Urothelium cell line (cell line): ENCODE measurements at places on chromosomes 3 and 15.

- DNase-seq, result no peak
Observed at GRCh38 chr3:155934230-155934629, 63.8 kb downstream of the GMPS start.

- no peak for DNase-seq
Observed at GRCh38 chr3:179297971-179298725, 24.7 kb upstream of the ZNF639 start.

- DNase-seq, result no peak
Observed at GRCh38 chr3:41602121-41602520, 359.8 kb downstream of the ULK4 start.

DNA sequence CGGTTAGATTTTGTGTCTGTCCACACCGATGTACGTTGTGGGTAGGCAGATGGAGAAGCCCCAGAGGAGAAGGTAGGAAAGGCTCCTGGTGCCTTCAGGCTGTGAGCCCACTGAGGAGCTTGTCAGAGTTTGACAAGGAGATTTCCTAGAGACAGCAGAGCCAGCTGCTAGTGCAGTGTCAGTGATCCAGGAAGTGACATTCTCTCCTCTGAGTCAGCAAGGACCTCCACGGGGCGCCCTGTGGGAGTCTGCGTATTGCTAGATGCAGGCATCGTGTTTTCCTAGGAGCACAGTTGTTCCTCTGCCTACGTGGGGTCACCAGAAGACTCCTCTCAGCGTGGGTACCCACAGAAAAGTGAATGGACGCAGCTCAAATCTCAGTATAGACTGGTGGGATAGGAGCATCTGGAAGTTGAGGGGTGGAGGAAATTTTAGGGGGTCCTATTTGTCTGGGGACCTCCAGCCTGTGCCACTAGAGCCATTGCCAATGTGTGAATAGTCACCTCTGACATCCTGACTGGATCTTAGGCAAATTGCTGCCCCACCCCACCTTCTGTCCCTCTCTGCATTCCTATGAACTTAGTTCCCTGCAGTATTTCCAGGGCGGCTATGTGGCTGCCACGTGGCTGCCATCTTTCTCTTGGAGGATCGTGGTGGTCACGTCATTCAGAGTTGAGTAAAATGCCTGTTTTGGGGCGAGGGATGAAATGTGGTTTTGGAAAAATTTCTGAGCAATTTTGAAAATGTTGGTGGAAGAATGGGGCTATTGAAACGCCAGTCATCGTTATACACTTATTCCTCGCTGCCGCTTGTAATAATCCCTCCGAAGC lies 84.8 kb upstream of the KLHL25 start:
- peak; percentile 66 for DNase-seq

DNA sequence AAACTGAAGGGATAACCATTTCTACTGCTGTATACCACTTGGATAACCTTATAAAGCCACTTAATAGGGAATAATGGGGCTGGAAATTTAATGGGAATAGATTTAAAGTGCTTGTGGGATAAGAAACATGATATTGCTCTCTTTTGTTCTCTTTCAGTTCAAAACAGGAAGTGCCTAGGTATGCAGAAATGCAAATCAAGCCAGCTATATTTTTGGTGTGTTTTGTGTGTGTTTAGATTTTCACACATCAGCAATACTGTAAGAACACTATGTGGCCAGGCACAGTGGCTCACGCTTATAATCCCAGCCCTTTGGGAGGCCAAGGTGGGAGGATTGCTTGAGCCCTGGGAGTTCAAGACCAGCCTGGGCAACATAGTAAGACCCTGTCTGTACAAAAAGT lies 442.3 kb upstream of the TPRG1 start:
- no peak for DNase-seq

DNA sequence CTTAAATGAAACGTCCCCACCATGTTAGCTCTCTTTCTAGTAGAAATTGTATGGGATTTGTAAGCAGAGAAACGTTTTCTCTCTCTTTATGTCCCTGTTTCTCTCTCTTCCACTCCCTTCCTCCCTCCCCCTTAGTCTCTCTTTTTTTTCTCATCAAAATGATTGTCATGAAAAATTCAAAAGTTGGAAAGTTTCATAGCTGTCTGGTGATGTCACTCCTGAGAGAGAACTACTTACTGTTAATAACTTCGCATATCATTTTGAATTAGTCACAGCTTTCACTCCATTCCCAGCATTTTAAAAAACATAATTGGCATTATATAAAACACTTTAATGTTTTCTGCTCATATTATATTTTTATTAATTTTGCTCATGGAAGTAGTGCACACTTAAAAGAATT lies 331.1 kb downstream of the C3orf38 start:
- DNase-seq, result peak; percentile 9

DNA sequence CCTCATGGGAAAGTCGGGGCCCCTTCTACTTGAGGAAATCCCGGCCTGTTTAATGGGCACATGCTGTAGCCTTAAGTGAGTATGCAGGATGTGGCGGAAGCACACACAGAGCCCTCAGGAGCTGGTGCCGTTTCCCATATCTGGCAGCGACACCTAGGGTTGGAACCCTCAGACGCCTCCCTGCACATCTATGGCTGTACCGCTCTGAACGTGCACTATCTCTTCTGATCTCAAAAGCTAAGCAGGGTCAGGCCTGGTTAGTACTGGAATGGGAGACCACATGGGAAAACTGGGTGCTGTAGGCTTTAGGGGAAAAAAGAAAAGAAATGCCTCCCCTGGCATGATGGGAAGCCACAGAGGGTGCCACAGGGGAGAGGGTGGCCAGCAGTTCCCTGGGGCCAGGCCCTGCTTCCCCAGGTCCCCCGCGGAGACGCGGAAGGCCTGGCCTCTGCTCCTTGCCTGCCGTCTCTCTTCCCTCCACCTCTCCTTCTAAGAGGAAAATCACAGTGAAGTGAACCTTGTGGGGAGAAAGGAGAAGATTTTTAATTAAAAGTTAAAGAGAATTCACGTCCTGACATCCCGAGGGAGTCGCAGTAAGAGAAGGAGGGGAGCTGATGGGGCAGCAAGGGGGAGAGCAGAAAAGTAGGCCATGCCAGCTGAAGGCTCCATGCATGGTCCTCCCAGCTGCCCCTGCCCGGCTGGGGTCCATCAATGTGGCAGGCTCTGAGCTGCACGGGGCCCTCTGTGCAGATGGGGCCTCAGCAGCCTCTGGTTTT lies 60.5 kb upstream of the TMEM115 start:
- DNase-seq, result no peak

DNA sequence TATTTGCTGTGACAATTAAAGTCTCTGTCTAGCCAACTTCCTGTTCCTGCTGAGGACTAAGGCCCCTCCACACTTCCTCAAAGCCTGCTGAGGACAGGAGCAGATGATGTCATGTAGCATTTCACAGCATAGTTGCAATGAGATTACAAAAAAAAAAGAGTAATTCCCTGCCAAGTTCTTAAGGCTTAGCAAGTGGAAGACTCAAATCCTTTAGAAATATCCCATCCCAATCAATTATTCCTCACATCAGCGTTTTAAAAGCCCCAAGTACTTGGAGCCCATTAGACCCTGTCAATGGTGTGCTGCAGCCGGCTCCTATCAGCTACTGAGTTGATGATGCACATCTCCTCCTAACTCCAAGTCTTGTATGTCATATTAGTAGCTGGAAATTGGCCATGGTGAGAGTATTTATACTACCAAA lies 51.7 kb downstream of the TRANK1 start:
- peak; percentile 46 for DNase-seq

DNA sequence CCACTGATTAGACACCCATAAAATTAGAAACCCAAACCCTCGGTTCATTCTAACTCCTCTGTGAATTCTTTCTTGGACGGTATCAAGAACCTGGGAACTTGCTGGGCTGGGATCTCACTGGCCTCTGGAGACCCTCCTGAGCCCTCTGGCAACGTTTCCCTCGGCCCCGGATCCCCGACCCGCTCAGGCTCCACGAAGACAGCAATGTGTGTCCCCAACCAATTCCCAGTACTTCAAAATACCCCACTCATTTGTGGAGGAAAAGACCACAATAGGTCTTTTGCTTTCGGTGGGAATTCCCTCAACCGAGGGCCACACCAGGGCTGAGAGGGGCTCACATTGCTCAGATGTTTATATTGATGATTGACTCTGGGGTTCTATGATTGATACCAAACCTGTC lies 117.9 kb upstream of the PRR20G start:
- no peak for DNase-seq

- DNase-seq, result no peak
Observed at GRCh38 chr15:88586401-88587162, 34.6 kb upstream of the AEN start.

- DNase-seq, result no peak
Observed at GRCh38 chr3:53579636-53580035, 85.2 kb downstream of the CACNA1D start.

DNA sequence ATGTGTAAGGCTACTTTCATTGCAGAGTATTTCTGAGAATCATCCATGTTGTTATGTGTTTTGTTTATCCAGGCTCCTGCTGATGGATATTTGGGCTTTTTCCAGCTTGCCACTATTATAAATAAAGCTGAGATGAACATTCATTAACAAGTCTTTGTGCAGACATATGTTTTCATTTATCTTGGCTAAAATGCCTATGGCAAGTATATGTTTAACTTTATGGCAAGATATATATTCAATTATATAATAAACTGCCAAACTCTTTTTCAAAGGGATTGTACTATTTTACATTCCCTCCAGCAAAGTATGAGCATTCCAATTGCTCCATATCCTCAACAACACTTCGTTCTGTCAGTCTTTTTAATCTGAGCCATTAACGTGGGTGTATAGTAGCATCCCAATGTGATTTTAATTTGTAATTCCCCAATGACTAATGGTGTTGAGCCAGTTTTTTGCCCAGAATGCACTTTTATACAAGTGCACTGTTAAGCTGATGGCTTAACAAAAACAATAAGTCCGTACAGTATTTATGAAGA lies 452.4 kb downstream of the SHQ1 start:
- DNase-seq, result no peak

DNA sequence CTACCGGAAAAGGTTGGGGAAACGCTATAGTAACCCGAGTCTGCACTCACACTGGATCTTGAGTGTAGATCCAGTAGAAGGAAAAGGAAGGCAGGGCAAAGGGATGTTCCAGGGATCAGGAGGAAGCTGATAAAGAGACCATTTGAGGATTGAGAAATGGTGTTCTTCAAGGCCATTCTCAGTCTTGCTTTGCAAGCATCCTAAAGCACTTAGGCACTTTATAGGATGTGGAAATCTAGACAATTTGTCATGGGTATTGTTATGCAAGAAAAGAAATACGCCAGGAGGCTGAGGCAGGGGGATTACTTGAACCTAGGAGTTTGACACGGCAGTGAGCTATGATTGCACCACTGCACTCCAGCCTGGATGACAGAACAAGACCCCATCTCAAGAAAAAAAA lies 13.2 kb upstream of the SCAMP5 start:
- no peak for DNase-seq

- DNase-seq, result no peak
Observed at GRCh38 chr15:35857567-35858226, 311.7 kb upstream of the DPH6 start.

DNA sequence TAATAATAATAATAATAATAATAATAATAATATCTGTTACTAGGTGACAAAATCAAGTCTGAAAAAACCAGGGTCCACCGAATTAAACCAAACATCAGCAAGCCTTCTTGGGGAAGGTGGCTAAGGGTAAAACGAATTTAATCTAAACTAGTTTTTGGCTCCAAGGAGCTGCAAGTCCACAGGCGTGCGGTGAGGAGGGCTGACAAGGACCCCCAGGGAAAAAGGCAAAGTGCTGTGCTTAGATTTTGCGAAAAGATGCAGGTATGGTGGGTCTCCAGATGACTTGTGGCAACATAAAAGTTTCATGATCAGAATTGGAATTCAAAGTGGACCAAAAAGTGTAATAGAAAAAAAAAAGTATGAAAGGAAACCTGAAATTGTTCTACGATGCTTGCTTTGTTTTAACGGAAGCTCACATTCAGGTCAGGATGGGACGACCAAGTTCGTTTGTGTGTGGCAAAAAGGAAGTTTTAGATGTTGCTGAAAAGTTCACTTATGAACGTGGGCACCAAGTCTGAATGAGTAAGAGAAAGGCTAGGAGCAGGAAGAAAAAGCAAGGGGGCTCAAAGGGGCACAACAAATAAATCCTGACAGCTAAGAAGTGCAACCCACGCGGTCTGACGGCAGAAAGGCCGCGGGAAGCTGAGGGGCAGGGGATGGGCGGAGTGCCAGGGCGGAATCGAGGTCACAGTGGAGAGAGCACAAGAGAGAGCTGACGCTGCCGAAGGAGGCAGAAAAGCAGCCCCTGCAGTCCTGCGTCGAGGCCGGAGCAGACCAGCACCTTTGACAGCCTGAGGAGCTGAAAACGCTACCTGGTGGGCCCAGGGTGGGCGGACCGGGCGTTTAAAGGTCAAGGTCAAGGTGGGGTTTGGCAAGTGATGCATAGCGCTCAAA lies 1.1 kb downstream of the WDR82 start:
- DNase-seq, result peak; percentile 55

DNA sequence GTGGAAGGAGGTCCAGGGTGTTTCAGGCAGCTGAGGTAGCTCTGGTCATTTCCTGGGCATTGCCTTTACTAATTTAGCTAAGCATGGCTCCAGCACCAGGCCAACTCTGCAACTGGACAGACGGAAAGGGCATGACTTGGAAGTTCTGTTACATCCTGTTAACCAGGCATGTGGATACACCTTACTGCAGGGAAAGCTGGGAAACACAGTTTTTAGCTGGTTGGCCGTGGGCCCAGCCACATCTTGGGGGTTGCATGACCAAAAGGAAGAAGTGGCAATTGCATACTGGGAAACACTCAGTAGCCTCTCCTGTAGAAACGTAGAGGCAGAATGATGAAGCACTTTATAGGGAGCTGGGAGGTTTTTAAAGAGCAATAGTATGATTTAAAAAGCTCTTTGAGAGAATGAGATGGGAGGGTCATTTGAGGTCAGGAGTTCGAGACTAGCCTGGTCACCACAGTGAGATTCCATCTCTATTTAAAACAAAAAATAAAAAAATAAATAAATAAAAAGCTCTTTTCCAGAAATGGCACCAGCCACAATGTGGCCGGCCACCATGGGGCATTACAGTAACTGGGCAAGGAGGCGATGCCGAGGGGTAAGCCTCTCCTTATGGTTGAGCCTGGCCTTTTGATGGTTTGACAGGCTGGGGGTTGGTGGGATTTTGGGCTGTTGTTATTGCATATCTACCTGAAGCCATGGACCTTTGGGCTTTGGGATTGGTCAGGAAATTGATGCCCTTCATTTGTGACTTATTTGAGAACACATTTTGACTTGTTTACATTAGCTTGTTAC lies 28.6 kb downstream of the TRAK1 start:
- DNase-seq, result no peak

GRCh38 chr3:43748179-43748578 lies 57.4 kb downstream of the ABHD5 start:
- peak; percentile 35 for DNase-seq

DNA sequence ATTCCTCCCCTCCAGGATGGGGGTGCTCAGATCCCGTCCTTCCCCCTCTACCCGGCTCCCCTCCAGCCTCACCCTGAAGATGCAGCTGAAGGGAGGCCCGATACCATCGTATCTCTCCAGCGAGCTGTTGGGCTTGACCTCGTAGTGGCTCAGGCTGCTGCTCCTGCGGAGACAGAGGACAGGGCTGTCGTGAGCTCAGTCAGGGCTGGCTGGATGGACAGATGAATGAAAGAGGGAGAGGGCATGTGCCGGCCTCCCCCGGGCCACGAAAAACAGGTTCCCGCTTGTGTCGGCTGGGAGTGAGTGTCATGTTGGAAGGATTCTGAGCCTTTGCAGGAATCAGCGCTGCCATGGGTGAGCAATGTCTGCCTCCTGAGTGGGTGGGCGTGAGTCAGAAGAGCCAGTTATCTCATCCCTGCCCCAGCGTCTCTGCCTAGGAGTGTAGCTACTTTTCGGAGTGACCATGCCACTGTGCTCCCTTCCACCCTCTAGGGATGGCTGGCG lies 35.2 kb downstream of the FEM1B start:
- DNase-seq, result no peak

GRCh38 chr3:139024968-139025367 lies 4.2 kb upstream of the PRR23B start:
- DNase-seq, result no peak
